ENCODE measurements at places on chromosomes 6 and 20. TPM values are rescaled to one million over a fixed set of nuclear protein-coding genes. Genes with fewer than 3 reads are reported as not detected.

Gene PHACTR1
- total RNA-seq = 114 TPM

Gene SLC35D3
- not detected for total RNA-seq

GRCh38 chr6:14925699-14926026 is 320.2 kb upstream of the JARID2 start:
- DNase-seq = no peak

Gene HCRTR2
- not detected for total RNA-seq

- no peak for DNase-seq
These were observed 210.2 kb downstream of the MMUT start for GRCh38 chr6:49252901-49253300.
